ENCODE measurements at places on chromosomes 5 and 9. TPM values are rescaled to one million over a fixed set of nuclear protein-coding genes. Genes with fewer than 3 reads are reported as not detected.

The HEMGN gene
- 8.3 TPM for total RNA-seq

The HRCT1 gene
- 0.42 TPM for total RNA-seq

DNA sequence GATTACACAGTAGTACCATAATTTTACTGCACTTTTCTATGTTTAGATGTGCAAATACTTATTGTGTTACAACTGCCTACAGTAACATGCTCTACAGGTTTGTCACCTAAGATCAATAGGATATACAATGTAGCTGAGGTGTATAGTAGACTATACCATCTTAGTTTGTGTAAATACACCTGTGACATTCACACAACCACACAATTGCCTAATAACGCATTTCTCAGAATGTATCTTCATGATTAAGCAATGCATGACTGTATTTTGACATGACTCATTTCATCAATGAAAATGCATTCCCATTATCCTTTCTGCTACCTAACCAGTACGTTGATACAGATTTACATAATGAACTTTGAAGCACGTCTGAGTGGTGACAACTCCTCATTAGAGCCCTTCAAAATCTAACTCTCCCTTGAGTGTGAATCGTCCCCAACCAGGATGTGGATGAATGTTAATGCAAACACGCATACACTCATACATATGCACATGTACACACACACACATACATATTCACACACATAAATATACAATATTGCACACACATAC, 28.4 kb downstream of the GZMK start:
- DNase-seq: no peak

GRCh38 chr5:128305341-128305740, 221.8 kb downstream of the SLC12A2 start:
- DNase-seq: no peak

DNA sequence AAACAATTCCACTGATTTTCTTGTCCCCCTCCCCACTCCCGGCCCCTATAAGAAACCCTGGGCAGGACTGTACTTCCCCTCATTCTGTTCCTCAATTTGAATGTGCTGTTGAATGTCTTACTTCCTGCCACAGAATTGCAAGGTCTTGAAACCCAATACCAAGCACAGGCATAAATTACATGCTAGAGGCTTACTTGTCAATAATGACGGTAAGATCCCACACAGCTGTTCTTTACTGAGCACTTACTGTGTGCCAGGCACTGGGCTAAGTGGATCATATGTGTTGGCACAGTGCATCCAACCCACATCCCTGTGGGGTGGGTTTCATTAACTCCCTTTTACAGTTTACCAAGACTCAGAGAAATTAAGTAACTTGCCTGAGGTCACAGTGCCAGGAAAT, 63.4 kb downstream of the MVB12B start:
- no peak for DNase-seq

DNA sequence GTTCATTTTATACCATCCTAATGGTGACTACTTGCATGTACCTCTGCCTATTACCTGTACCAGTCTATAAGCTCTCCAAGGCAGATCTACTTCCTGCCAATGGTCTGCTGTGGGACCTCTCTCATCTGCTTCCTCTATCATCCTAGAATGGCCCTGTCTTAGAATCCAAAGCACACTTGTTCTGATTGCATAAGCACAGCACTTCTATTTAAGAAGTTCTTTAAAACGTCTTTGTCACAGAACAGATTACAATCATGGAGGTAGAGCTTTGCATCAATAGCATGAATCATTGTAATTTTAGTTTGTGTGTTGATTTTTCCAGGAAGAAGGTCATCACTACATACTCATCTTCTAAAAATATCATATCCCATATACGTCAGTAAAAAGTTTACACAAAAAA, 131.8 kb upstream of the ACOT12 start:
- DNase-seq: no peak

The ADGRD2 gene
- not detected for total RNA-seq

The PCDHGA5 gene
- total RNA-seq: 7.0 TPM

DNA sequence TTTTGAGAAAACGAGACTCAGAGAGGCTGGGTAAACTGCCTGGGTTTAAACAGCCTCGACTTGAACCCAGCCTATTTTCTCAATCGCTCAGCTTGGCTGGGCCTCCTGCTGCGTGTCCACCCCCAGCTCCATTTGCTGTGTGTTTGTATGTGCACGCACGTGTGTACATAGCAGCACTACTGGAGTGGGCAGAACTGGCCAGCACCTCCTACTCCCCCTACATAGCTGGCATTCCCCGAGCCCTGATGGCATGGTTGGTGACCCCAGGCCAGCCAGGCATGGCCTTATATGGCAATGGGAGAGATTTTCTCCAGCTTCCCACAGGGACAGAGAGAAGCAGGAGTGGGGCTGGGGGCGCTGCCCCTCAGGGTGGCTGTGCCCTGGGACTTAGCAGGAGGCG, 4.1 kb downstream of the AIF1L start:
- no peak for DNase-seq

The SPINK6 gene
- not detected for total RNA-seq

The NUTM2F gene
- total RNA-seq: not detected

The TLR4 gene
- 24.1 TPM for total RNA-seq

GRCh38 chr5:95069948-95070347, 214.9 kb downstream of the MCTP1 start:
- no peak for DNase-seq

DNA sequence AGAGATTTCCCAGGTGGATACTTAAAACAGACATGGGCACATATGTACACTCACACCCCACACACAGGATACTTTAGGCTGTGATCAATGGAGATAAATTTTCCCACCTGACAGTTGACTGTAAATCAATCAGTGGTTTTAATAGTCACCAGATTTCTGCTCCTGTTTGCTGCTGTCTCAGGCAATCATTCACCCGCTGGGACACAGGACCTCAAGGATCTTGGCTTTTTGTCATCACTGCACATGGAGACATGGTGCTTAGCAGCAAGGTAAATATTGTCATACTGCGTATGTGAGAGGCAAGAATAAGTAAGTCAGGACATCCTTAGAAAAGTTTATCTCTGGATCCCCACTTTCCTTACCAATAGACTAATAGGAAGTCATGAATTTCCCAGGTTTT, 60.8 kb upstream of the KLF9 start:
- DNase-seq: peak; percentile 43

The SH3GL2 gene
- total RNA-seq: 4.5 TPM

DNA sequence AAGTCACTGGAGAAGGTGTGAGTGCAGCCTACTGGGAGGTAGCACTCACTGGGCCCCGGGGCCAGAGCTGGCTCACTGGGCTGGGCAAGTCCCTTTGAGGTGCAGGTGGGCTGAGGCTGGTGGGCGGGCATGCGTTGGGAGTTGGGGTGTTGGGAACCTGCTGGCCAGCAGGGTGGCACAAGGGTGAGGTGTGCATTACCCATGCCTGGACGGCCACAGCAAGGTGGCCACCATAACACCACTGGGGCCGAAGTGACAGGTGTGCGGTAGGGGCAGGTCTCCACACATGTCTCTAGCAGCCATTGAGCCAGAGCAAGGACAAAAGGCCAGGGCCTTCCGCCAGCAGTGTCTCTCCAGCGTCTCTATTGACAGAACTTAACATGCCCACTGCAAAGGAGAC, 22.6 kb downstream of the PRRT1B start:
- no peak for DNase-seq

DNA sequence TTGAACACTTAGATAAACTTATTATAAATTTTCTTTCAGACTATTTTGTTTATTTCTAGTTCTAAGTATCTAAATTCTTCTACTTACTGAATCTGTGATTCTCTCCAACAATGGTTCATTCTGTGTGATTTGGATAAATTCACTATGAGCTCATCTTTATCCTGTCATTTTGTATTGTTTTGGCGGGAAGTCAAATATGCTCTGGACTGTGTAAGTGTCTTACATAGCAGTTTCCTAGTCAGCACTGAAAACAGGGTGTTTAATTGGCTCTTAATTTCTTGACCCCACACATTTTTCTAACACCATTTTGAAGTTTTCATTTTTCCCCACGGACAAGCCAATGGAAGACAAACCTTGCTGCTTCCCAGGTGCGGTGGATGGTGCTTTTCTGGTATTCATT, 207.0 kb upstream of the ACO1 start:
- peak; percentile 39 for DNase-seq

GRCh38 chr9:110334183-110334582, 3.5 kb downstream of the TXNDC8 start:
- no peak for DNase-seq

- no peak for DNase-seq
Measured at GRCh38 chr5:66826696-66827095, 230.5 kb downstream of the MAST4 start.

GRCh38 chr9:21031091-21031807, at the start of gene HACD4:
HACD4 (minus strand) TSS chr9:21031640; CDS start chr9:21031590, 50 bp downstream.
- no peak for DNase-seq

The PCDHA6 gene
- total RNA-seq: 0.95 TPM

DNA sequence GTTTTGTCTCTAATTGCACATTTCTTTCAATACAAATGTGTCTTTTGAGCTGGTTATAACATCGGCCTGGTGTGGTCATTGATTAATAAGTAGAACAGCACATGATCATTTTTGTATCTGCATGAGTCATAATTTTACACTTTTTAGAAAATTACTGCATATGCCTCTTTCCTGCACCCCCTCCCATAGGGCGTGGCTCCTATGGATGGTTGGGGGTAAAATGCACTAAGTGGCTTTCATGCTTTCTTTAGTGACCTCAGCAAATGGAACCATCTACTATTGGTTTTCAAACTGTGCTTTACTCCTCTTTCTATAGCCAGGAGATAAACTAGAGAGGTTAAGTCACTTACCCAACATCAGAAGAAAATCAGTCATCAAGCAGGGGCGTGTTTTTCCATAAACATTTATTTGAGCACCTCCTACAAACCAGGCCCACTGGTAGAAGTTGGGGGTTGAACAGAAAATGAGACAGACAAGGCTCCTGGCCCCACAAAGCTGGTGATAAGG, 3.8 kb downstream of the ANXA6 start:
- no peak for DNase-seq

The ORM2 gene
- not detected for total RNA-seq

DNA sequence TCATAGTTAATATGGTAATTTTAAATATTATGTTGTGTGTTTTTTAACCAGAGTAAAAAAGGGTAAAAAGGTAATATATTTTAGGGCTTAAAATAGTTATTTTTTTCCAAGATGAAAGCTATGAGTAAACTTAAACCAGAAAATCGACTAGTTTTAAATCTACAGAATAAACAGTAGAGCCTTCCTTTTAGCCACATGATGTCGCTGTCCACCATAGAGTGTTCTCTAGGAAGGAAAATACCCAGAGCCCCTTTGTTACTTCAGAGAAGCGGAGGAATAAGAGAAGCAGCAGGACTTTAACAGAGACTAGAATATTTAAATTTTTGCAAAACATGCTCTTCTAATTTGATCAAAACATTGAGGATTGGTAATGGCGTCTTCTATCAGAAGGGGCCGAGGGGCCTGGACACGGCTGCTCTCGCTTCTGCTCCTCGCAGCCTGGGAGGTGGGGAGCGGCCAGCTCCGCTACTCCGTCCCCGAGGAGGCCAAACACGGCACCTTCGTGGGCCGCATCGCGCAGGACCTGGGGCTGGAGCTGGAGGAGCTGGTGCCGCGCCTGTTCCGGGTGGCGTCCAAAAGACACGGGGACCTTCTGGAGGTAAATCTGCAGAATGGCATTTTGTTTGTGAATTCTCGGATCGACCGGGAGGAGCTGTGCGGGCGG, at the start of gene PCDHA2:
PCDHA2 (plus strand) TSS at position 258 of the 664 bp plus-strand sequence.
- DNase-seq: no peak

The SHB gene
- 10.4 TPM for total RNA-seq

DNA sequence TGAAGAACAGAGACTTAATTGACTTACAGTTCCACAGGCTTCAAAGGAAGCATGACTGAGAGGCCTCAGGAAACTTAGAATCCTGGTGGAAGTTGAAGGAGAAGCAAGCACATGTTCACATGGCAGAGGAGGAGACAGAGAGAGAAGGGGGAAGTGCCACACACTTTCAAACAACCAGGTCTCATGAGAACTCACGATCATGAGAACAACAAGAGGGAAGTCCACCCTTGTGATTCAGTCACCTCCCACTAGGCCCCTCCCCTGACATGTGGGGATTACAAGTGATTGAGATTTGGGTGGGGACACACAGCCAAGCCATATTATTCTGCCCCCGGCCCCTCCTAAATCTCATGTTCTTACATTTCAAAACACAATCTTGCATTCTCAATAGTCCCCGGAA, 19.5 kb downstream of the NR3C1 start:
- no peak for DNase-seq

GRCh38 chr5:17114233-17114632, 103.2 kb upstream of the BASP1 start:
- no peak for DNase-seq

DNA sequence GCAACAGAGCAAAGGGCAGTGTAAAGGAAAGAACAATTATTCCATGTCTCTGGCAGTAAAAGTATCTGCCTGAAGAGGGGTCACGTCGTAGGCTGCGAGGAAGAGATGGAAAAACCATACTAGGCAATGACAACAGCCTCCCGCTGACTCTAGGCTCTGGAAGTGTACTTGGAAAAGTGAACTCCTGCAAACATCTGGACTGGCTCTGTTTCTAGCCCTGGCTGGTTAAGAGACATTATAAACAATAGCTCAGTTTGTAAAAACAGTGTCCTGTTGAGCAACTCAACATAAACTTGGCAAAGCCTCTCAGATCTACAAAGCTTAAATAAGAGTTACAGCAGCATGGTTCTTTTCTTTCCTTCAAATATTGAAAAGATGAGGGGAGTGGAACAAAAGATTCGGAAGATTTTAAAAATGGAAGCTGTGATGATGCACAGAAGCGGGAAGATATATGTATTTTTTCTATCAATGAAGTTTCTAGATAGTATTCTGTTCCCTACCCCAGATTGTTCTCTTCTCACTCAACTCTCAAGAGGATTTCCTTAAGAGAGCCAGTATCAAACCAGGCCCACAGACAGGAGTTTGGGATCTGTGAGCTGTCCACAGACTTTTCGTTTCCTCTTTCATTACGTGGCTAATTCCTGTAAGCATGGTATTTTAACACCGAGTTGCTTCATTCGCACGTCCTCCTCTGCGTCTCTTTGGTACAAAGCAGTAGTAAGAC, 79.4 kb downstream of the SPTLC1 start:
- DNase-seq: peak; percentile 33

DNA sequence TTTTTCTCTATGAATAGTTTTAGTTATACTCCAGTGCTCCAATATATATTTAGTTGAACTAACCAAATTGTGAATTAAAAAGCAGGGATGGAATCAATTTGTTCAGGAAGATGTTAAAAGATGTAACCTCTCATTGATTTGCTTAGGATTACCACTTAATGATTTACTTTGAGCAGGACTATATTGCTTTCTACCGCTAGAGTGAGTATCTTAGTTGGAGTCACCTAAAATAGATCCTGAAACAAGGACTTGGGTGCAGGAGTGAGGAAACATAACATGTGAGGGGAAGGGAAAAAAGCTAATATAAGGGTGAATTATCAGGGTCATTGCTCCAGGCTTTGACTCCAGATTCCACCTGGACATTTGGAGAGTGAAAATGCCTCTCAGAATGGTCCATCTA, 2277.4 kb upstream of the C9orf72 start:
- no peak for DNase-seq

The PCDHGB5 gene
- total RNA-seq: 13.5 TPM

GRCh38 chr9:83336706-83337105, 201.5 kb downstream of the FRMD3 start:
- no peak for DNase-seq

- no peak for DNase-seq
Measured at GRCh38 chr5:171623551-171624097, 162.0 kb upstream of the SMIM23 start.

The SLC9A3 gene
- total RNA-seq: 2.1 TPM

The ZNF474 gene
- total RNA-seq: 0.21 TPM
